ENCODE measurements at places on chromosomes 1 and 21.

- no peak for DNase-seq
Measured at GRCh38 chr1:26361605-26362122, 7.7 kb upstream of the CRYBG2 start.

DNA sequence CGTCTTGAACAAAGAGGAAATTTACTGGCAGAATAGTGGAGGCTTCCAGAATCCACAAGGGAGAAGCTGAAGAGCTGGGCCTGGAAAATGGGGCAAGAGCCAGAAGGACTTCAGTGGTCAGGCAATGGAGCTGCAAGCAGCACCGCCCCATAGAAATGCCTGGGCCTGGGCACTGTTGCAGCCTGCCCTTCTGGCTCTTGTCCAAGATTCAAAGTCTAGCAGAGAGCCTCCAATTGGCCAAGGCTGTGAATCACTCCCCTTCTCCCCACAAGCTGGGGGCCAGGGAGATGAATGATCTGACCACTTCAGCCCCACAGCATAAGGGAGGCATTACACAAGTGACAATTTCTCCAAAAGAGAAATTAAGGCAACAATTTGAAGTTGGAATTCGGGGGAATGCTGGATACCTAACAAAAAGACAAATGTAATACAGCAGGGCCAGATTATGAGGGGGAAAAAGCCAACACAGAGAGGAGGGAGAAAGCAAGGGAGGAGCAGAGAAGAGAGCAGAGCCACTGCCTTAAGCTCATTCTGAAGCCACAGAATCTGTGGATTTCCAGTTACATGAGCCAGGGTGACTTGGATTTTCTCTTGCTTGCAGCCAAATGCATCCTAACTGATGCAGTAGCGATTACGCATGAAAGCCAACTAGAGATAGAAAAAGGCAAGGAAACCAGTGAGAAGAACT, 80.3 kb downstream of the LRIG2 start:
- DNase-seq, result no peak

DNA sequence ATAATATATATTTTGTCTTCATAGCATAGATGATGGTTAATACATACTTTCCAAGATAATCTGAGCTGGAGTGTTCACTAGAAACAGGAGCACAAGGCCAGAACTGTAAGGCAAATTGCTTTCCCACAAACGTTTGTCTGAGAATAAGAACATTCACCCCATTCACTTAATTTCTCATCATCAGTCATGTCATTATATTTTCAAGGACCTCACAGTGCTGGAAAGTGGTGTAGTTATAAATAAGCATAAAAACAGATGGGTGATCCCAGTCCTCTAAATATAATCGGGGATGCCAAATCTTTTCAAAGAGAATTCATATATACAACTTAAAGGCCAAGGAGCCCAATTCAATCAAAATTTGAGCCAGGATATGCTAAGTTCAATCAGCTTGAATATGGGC, 8.4 kb downstream of the PRRX1 start:
- no peak for DNase-seq

DNA sequence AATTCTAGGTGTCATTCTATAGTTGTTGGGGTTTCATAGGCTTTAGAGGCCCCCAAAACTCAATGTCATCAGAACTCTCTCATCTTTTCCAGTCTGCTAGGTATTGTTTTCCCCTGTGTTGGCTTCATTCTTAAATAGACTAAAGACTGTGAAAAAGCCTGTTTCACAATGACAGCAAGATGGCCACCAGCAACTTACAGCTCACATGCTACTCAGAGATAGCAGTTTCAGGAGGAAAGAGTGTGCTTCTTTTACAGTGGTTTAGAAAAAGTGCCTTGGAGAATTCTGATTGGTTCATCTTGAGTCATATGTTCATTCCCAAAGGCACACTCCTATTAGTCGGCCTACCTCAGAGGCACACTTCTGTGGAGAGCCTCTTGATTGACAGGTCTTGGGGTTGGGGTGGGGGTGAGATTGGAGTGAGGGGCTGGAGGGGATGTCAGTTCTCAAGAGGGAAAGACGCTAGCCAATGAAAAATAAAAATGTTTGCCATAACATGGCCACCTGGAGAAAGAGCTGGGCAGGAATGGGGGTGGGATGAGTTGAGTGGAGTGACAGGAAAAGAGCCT, 8.5 kb downstream of the IL23R start:
- no peak for DNase-seq

DNA sequence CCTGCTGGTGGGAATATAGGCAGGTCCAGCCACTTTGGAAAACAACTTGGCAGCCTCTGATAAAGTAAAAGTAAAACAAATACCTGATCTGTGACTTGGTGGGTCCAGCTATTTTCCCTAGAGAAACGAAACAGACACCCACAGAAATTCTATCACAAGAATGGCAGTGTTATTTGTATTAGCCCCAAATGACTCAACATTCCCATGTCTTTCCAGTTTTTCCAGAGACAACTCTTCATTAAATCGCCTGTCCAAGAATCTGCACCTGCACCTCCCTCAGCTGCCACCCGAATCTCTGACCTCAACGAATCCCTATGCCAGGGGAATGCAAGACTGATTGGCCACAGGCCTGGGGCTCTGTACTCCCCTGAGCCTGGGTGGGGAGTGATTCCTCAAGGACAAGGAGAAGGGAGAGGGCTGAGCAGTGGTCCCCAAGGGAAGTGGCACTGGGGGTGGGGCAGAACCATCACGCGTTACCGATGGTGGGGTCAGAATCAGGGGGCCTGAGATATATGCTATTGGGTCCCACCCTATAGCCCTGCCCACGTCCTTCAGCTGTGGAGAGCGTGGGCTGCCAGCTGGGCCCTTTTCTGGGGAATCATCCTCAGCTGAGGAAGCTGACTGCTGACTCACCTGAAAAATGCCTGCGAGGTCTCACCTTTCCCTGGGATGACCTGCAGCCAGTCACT, 553.0 kb downstream of the PTPRU start:
- no peak for DNase-seq

DNA sequence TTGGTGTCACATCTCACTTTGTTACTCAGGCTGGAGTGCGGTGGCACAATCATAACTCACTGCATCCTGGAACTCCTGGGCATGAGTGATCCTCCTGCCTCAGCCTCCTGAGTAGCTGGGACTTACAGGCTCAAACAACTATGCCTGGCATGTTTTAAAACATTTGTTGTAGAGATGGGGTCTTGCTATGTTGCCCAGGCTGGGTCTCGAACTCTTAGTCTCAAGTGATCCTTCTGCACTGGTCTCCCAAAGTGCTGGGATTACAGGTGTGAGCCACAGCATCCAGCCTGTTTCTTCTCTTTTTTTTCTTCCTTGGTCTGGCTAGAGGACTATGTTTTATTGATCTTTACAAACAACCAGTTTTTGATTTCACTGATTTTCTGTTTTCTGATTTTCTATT, 64.6 kb downstream of the LHX4 start:
- no peak for DNase-seq

DNA sequence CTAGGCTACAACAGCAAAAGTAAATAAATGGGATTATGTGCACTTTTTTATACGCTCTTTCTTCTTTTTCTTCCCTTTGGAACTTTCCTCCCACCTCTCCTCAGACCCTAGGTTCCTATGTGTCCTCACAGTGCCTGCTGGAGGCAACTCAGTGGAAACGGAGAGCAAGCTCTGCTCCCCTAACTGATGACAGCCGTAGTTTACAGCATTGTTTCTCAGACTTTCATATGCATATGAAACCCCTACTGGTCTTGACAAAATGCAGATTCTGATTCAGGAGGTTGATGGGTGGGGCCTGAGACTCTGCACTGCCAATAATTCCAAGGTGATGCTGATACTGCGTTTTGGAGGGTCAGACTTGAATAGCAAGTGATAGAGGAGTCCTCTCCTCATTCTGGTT, 34.3 kb upstream of the HMCN1 start:
- no peak for DNase-seq

DNA sequence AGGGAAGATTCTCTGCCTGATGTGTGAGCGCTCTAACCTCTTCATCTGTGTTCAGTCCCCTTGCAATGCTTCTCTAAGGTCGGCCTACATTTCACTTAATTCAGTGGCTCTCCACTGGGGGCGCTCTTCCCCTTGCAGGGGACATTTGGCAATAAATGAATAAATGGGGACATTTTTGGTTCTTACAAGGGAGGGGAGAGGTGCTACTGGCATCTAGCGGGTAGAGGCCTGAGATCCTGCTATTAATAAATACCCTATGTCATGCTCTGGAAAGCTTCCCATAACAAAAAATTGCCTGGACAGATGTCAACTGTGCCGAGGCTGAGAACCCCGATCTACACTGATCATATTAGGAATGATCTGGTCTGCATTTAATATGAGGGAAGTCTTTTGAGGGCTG, 25.9 kb upstream of the DNAJC11 start:
- DNase-seq, result no peak

DNA sequence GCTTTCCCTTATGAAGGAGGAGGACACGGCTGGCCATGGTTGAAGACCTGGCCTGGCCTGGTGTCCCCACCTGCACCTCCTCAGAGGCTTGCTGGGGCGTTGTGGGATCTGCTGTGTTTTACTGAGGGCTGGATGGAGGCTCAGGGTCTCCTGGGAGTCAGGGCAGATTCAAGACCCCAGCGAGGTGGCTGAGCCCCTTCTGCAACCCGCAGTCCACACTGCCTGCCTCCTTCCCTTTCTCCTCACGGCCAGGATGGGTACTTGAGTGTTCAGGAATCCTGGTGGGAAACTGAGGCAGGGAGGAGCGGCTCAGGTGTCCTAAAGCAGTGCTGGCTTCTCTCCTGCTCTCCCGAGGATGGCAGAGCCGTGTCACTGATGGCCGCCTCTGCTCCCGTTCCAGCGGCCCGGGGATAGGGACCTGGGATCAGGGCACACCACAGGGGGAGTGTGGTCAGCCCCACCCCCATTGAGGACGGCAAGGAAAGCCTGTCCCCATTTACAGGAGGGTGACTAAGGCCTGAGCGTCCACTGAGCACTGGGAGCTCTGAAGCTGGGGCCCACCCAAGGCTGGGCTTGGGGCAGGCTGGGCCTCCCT, 47.5 kb downstream of the TRPM2 start:
- DNase-seq, result no peak

DNA sequence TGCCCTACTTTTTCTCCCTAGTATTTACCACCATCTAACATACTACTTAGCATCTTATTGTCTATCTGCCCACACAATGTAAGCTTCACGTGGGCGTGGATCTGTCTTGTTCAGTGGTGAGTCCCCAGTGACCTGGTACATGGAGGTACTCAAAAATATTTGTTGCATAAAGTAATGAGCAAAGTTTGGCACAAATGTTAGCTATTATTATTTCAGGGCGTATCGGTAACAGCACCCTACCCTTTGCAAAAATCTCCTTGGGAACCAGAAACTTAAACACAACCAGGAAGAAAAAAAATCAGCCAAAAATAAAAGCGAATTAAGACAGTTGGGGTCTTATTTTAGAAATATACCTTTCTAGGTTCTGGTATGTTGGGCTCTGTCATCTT, 454 bp upstream of the NENF start:
- no peak for DNase-seq

- DNase-seq, result no peak
Measured at GRCh38 chr1:111599781-111600693, 19.6 kb upstream of the RAP1A start.

DNA sequence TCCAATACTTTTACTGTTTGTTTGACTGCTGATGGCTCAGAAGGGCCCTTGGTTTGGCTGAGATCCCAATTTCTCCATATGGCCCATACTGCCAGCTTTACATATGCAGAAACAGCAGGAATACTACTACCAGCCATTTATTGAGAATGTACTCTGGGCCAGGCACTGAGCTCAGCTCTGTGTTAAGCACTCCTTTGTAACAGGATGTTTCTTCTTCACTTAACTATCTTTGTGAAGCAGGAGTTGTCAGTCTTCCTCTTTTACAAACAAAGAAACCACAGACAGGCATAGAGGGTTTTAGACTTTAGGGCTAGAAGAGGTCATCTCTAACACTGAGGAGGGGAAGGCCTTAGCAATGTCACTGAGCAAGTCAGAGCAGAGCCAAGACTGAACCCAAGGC, 8.3 kb downstream of the HMGCL start:
- DNase-seq, result no peak

- DNase-seq, result no peak
Measured at GRCh38 chr1:154174654-154175053, 17.2 kb downstream of the TPM3 start.
